G401 (cell line): ENCODE measurements at places on chromosomes 1 and 21. TPM values are rescaled to one million over a fixed set of nuclear protein-coding genes. Genes with fewer than 3 reads are reported as not detected.

DNA sequence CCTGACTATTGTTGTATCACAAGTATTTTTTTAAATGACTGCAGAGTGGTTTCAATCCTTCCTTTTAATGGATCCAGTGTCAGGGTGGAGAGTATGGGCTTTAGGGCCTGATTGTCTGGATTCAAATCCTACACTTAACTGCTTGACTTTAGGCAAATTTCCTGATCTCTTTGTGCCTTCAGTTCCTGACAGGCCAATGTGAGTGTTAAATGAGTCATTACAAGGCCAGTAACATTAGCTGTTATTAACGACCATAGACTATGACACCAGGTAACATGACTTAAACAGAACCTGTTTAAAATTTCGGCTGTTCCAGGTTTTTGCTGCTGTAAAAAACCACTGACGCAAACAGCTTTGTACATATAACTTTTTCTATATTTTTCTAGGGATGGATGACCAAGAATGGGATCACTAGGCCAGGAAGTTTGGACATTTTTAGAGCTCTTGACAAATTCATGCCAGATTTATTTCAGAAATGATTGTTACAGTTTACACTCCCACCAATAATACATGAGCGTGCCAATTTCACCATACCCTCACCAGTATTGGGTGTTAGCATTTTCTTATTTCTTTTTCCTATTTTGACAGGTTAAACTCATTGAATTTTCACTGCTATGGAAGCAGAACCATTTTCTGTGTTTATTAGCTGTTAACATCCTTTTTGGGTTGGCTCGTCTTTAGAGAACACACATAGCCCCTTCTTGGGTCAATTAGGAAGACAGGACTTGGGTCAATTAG lies 11.3 kb downstream of the ZNF362 start:
- no peak for DNase-seq

DNA sequence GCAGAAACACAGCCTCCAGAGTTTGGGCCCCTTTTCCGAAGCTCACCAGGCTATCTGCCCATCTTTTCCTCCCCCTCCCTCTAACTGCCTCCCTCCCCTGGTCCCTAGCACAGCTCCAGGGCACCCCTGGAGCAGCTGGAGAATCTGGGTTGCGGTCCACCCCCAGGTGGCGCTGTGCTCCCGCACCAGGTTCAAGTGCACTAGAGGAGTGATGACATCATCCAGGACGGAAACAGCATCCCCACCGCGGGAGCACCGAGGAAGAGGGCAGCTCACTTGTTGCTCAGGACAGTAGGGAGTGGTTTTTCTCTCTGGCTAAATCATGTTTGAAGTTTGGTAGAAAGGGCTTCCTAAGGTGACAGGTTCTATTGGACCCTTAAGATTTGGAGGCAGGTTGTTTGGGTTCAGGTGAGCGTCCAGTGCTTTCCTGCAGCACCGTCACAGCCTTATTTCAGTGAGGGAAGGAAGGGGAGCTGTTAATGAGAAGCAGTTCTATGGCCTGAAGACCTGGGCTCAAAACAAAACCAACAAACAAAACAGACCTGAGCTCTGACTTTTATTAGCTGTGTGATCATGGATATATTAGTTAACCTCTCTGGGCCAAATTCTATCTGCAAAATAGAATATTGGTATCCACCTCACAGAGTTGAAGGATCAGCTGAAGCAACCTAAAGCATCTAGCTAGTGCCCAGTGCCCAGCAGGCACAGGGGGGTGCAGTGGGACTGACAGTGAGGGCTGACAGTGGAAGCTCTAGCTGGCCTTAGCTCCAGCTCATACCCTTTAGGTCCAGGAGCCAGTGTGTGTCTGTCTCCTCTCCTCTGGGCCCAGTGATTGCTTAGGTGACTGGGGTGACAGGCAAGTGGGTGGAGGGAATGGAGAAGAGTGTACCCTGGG lies 7.5 kb downstream of the SHISA4 start:
- DNase-seq, result peak; percentile 79

- DNase-seq, result no peak
Measured at GRCh38 chr1:65311760-65312159, 2.4 kb downstream of the DNAJC6 start.

- no peak for DNase-seq
Measured at GRCh38 chr1:86782482-86782881, 78.1 kb downstream of the SH3GLB1 start.

GRCh38 chr1:28127617-28128257 lies 39.3 kb upstream of the EYA3 start:
- no peak for DNase-seq

GRCh38 chr1:172405912-172406311 lies 14.6 kb upstream of the C1orf105 start:
- DNase-seq, result no peak

DNA sequence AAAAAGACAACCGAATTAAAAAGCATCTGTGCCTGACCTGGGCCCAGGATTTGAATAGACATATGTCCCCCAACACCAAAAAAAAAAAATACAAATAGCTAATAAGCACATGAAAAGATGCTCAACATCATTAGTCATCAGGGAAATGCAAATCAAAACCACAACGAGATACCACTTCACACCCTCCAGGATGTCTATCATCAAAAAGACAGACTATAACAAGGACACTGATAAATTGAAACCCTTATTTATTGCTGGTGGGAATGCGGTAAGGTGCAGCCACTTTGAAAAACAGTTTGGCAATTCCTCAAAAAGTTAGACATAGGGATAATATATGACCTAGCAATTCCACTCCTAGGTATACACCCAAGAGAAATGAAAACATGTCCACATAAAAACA lies 72.3 kb upstream of the CAMK1G start:
- DNase-seq, result no peak

- DNase-seq, result no peak
Measured at GRCh38 chr21:43333298-43334062, 93.5 kb downstream of the SIK1 start.

- DNase-seq, result no peak
Measured at GRCh38 chr1:208248307-208248801, 4.2 kb upstream of the PLXNA2 start.

DNA sequence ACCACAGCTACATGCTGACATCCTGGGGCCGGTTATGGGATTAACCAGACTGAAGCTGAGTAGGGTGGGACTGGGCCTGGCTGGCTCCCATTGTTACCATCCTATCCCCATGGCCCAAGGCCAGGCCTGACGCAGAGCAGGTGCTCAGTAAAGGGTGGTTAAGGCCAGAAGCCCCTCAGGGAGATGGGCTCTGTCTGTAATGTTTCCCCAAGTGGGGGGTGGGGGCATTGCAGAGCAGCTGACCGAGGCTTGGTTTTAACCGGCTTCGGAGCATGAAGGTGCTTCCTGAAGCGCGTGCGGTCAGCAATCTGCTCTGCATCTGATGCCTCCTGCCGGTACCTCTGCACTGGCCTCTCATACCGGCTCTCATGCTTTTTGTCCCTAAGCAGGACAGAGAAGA lies 83.4 kb upstream of the ACTL8 start:
- peak; percentile 78 for DNase-seq

GRCh38 chr1:196459383-196459782 lies 148.9 kb downstream of the KCNT2 start:
- no peak for DNase-seq

Gene C1orf87
- total RNA-seq, result not detected in 2 replicates

Gene FMO3
- total RNA-seq, result 0.12 TPM in 1 of 2 replicates, not detected in the other

Gene NPR1
- 0.12 TPM in 1 of 2 replicates, not detected in the other for total RNA-seq

Gene MSH4
- total RNA-seq, result not detected in 2 replicates

Gene LAMB3
- not detected in 2 replicates for total RNA-seq

Gene GPR3
- 2.4 and 6.9 TPM in 2 replicates for total RNA-seq

Gene VANGL2
- 1.0 and 3.0 TPM in 2 replicates for total RNA-seq

Gene TNFRSF4
- total RNA-seq, result not detected in 2 replicates
